Renal cortex interstitium (tissue), 15 donors: ENCODE measurements at places on chromosomes 4 and X. TPM values are rescaled to one million over a fixed set of nuclear protein-coding genes. Genes with fewer than 3 reads are reported as not detected.

DNA sequence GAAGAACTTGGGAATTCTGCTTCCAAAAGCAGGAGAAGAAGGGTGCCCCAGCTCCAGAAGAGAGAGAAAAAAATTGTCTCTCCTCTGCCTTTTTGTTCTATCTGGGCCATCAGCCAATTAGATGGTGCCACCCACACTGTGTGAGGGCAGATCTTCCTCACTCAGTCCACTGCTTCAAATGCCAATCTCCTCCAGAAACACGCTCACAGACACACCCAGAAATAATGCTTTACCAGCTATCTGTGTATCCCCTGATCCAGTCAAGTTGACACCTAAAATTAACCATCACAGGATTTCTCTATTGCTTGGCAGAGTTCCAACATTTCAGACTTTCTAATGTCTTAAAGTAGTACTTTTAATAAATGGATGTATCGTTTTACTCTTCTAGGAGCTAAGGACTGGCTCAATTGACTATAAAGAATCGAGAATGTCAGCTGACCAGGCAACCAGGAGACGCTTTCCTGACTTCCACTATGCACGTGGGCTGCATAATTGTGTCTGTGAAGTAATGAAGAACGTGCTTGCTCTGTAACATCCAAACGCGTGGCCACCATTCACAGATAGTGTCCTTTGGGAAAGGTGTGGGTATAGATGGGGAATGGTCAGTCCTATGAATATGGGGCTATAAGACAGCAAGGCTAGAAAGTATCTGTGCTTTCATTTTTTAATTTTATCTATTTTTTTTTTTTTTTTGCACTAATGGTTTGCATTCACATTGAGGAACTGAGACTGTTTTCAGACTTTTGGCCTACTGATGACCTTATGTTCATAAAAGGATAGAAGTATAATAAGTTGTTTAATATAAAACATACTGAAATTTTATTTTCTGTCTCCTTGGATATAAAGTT lies 9.9 kb upstream of the SMIM20 start:
- no peak for DNase-seq

- no peak for DNase-seq
Observed at GRCh38 chrX:43813898-43814297, 68.4 kb downstream of the MAOB start.

DNA sequence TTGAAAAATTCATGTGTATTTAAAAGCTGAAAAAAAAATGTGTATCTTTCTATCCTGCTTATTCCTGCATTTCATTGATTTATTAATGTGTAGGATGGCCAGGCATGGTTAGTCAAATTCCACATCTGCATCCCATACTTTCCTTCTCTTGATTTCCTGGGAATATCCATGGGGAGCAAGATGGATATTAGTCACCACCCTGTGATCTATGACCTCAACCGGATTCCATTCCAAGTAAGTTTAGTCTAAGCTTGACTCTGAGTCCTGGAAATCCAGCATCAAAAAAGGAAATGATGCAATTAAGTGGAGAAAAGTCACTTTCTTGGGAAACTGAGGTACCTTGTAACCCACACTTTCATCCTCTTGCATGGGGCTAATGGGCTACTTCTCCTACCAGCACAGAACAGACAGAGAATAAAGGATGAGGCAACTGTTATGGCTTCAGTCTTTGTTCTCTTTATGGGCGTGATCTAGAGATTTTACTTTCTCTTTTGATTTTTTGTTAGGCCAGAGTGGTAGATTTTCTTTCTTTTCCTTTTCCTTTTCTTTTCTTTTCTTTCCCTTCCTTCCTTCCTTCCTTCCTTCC lies 17.1 kb upstream of the BEX4 start:
- no peak for DNase-seq

DNA sequence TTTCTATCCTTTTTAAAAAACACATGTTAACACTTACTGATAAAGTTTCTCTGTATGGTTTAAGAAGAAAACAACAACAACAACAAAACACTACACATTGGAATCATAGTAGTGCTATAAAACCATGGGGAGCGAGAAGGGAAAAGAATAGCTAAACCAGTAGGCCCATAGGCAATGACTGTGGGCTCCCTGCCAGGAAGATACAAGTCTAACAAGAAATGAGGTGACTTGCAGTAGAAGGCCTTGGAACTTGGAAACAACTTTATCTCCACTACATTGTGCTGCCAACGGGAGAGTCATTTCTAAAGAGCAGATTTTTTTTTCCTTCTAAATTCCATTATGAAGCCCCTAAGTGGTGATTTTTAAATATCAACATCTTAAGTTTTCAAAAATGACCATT lies 78.0 kb downstream of the GPC4 start:
- DNase-seq, result no peak

DNA sequence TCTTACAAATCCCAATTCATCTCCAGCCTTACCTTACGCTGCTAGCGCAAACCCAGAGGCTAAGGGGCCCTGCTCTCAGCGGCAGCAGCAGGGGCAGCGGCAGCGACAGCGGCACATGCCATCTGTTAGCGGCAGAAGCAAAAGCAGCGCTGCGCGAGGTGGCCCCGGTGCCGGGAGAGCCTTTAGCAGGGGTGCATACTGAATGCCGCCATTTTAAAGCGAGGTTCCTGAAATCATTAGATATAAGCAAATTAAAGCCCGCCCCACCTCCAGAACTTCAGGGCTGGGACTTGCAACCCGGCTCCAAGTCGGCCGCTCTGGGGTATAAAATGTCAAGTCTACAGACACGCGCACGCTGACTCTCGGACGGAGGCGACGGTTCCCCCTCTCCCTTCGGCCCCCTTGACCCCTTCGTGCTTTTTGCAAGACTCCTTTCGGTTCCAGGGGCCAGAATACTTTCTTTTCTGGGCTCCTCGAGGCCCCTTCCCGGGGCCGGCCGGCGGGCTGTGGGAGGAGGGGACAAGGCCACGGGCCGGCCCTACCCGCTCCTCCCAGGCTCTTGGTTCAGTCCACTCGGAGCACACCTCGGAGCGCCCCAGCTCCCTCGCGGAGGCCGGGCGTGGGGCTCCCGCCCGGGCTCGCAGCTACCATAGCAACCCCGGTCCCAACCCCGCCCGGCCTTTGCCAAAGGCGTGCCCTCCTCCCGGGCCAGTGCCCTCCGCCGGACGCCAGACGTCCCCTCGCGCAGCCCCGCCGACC lies at the start of gene MBNL3:
MBNL3 (minus strand) TSS at position 220 of the 759 bp plus-strand sequence. CDS start 49,427 bp downstream, outside the sequence.
- no peak for DNase-seq

GRCh38 chr4:7771056-7771455 lies 168.6 kb downstream of the AFAP1 start:
- DNase-seq, result no peak

DNA sequence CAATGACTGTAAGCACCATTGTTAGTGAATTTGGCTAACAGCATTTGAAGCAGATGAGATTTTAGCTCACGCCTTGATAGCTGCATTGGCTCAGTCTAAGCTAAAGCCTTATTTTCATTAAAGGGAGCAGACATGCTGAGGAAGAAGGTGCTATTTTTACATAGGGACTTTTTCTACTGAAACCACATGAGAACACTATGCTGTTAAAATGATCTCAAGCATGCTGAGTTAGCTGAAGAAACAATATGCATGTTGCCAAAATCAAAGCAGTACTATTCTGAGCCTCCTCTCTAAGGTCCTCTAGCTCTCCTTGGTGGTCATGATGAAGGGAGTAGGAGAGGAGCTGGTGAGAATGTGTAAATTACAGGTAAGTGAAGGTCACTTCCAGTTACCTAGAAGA lies 134.4 kb upstream of the JADE1 start:
- no peak for DNase-seq

DNA sequence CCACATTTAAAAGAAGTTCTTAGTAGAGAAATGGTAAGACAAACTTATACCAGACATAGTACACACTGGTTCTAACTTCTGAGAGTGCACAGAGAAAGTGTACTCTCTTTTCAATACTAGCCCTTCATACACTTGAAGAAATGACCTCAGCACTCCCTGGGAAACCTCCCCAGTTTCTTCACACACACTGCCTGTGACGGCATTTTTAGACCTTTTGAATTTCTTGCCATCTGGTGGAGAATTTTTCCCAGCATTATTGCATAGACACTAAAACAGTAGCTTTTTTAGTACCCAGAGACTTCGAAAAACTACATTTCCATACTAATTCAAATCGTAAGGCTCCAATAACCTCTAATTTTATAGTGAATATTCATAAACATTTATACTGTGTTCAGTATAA lies 341.6 kb upstream of the MAOA start:
- no peak for DNase-seq

DNA sequence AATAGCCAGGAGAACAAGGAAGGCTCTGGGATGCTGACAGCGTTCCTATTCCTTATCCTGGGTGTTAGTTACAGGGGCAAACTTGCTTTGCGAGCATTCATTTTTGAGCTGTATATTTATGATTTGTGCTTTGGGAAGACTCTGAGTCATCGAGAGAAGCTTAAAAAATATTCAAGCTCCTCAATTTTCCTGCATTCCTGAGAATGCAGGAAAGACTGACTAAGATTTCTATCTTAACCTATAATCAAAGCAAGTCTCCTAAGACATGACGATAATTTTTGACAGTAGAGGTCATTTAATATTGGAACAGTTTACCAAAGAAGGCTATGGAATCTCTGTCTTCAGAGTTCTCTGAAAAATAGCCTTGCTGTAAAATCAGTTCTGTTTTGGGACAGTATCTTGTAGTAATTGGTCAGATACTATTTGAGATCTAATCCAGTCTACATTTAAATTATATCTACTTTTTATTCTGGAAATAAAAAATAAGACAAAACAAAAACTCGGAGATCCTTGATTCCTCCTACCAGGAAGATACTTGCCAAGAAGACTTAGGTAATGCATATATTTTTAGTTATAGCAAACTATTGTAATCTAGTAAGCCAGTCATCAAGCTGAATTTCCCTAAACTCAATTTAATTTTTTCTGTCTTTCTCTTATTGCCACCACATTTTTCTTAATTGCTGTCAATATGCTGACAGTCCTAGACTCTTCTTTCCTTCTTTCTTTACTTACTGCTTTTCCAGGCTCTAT lies 31.7 kb downstream of the BBS12 start:
- DNase-seq, result no peak

- no peak for DNase-seq
Observed at GRCh38 chrX:3204606-3205005, 141.8 kb downstream of the MXRA5 start.

DNA sequence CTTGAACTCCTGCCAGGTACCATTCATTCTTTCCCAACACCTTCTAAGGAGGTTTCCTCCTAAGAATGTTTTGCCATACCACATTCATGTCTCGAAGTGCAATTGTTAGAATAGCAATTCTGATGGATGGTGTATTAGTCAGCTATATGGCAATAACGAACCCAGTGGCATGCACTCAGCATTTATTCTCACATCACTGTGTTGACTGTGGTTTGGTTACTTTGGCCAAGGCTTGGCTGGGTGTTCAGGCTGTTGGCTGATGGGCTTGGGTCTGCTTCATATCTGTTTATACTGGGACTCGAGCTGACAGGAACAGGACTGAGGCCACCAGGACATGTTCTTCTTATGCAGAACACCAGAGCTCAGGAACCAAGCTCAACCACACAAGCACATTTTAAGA lies 31.7 kb downstream of the PSAPL1 start:
- no peak for DNase-seq

GRCh38 chr4:80173841-80174240 lies 23.5 kb upstream of the PRDM8 start:
- DNase-seq, result no peak

The CXCL1 gene
- 0.89 TPM for polyA plus RNA-seq

The PPBP gene
- 25.4 TPM for polyA plus RNA-seq

The PASD1 gene
- not detected for polyA plus RNA-seq

The AFM gene
- polyA plus RNA-seq, result 13.9 TPM

The ADH1B gene
- polyA plus RNA-seq, result 20.8 TPM

The KLF3 gene
- polyA plus RNA-seq, result 55.6 TPM

The DKK2 gene
- polyA plus RNA-seq, result 1.3 TPM

The FGFR3 gene
- polyA plus RNA-seq, result 98.6 TPM

The ACE2 gene
- polyA plus RNA-seq, result 65.1 TPM

The RASL11B gene
- 37.3 TPM for polyA plus RNA-seq
